ENCODE measurements at places on chromosomes 2 and 18.

GRCh38 chr2:29080886-29081743, 6.8 kb upstream of the PCARE start:
- no peak for DNase-seq

DNA sequence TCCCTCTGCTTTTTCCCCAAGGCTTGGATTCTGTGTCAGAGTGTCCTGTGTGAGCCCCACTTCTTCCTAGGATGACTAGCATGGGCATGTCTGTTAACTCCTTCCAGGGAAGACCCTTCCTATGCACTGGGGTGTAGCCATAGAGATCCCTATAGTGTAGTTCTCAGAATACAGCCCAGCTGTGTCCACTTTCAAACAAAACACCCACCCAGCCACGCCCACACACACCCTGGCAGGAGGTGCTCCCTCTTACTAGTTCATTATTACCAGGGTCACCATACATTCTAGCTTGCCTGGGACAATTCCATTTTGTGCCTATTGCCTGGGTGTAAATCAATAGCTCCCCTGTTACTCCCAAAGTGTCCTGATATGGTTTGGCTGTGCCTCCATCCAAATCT, 195.6 kb downstream of the MYCN start:
- no peak for DNase-seq

GRCh38 chr2:19819097-19820065, 82.4 kb downstream of the TTC32 start:
- DNase-seq = no peak

GRCh38 chr18:68817584-68817983, 19.7 kb downstream of the CCDC102B start:
- no peak for DNase-seq

GRCh38 chr2:10499275-10499907, 51.3 kb upstream of the ODC1 start:
- no peak for DNase-seq

DNA sequence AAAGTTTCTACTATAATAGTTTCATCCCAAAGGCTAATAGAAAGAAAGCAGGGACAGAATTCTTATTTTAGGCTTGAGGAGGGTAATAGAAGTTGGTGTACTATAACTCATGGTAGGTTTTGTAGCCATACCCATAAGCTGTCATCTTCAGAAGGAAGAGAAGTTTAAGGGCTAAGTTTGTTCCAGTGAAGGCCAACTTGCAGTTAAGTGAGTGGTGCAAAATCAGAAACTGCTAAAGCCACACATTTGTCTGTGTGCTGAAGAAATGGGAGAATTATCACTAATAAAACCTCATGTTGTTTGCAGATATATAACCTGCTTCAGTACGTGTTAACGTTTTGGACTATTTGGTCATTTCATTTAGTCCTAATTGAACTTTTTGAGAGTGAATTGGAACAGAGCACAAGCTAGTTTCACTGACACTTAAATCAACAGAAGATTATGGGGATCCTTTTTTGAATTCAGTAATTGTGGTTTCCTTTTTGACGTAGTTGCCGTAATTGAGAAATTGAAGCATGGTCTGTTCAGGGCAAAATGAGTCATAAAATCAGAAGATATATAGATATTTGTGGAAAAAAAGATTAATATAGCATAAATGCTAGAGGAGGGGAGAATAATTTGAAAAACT, 69.1 kb downstream of the PHLPP1 start:
- no peak for DNase-seq

DNA sequence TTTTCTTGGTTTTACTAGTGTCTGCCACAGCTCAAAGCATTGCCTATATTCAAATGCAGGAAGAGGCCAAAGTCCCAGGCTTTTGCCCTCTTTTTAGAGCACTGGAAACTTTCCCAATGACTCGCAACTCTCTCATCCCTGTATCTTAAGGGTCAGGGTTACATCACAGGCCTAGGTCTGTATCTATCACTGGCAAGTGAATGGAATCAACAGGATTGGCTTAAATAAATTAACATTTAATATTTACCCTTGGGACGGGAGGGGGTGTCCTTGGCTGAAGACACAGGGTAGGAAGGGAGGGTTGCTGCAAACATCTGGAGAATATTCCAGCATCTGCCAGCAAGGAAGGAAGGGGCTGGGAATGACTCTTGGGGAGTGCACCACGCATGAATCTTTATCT, 242.6 kb downstream of the SLC4A3 start:
- no peak for DNase-seq

GRCh38 chr2:145961846-145962245, 1441.9 kb upstream of the ZEB2 start:
- no peak for DNase-seq

DNA sequence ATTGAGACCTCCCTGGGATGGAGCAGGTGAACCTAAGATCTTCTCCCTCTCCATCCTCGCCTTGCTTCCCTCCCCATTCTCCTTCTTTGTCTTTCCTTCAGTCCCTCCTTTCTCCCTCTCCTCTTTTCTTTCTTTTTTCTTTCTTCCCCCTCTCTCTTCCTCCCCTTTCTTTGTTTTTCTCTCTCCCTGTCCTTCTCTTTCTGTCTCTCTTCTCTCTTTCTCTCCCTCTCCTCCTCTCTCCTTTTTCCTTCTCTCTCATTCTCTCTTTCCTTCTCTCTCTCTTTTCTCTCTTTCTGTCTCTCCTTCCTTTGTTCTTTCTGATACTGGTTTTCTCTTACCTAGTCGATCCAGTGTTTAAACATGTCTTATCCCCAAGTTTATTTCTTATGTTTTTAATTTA, 10.7 kb downstream of the MREG start:
- DNase-seq = no peak

- no peak for DNase-seq
Observed at GRCh38 chr18:34576622-34577021, 133.5 kb upstream of the DTNA start.

- no peak for DNase-seq
Observed at GRCh38 chr2:216735668-216736067, 40.3 kb upstream of the IGFBP5 start.

DNA sequence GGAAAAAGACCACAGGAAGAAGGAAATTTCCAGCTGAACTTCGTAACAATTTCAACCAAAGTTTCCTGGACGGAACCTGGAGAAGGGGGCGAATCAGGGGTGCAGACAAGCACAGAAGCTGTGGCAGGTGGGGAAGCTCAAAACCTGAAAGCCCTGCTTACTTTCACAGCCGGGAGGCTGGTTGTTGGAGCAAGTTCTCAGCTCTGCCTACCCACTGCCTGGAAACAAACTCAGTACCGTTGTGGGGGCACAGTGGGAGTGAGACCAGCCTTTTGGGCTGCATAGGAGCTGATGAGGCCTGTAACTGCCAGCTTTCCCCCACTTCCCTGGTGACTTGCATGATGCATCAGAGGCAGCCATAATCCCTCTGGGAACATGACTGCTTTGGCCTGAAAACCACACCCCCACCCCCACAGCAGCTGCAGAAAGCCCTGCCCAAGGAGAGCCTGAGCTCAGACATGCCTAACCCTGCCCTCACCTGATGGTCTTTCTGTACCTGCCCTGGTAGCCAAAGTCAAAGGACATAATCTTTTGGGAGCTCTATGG, 207.0 kb upstream of the VWC2L start:
- DNase-seq = no peak

GRCh38 chr2:142724186-142724585, 153.3 kb upstream of the KYNU start:
- DNase-seq = no peak

- DNase-seq = no peak
Observed at GRCh38 chr2:202608142-202608852, 26.5 kb upstream of the FAM117B start.

Data from CD8-positive, alpha-beta memory T cell (primary cell).